Keratinocyte (primary cell): ENCODE measurements at places on chromosomes 7 and 10. TPM values are rescaled to one million over a fixed set of nuclear protein-coding genes. Genes with fewer than 3 reads are reported as not detected.

Gene RTKN2
- polyA plus RNA-seq, result 1.2 to 3.2 TPM (median 2.2 TPM) in 3 replicates

Gene ELN
- polyA plus RNA-seq, result not detected in 3 replicates

Gene SLC26A5
- not detected in 3 replicates for polyA plus RNA-seq

Gene STOX1
- polyA plus RNA-seq, result 0.11 to 0.24 TPM (median 0.14 TPM) in 3 replicates

Gene TMEM229A
- polyA plus RNA-seq, result not detected in 3 replicates

Gene RBP4
- polyA plus RNA-seq, result not detected in 3 replicates

Gene PNLIP
- polyA plus RNA-seq, result not detected in 3 replicates

Gene SLC29A3
- polyA plus RNA-seq, result 0.29 to 0.76 TPM (median 0.52 TPM) in 3 replicates

Gene SUN3
- not detected in 3 replicates for polyA plus RNA-seq
